Stimulated activated CD8-positive, alpha-beta memory T cell treated with anti-CD3 and anti-CD28 coated beads, Interleukin-4, amount 100 ng/mL, for 4 hours (primary cell): ENCODE measurements at places on chromosomes 6 and 20.

GRCh38 chr20:45405571-45406259 lies 2.4 kb upstream of the DBNDD2 start:
- DNase-seq = no peak

- no peak for DNase-seq
These were observed 1784.9 kb upstream of the DEFB115 start for GRCh38 chr20:29472606-29473005.

DNA sequence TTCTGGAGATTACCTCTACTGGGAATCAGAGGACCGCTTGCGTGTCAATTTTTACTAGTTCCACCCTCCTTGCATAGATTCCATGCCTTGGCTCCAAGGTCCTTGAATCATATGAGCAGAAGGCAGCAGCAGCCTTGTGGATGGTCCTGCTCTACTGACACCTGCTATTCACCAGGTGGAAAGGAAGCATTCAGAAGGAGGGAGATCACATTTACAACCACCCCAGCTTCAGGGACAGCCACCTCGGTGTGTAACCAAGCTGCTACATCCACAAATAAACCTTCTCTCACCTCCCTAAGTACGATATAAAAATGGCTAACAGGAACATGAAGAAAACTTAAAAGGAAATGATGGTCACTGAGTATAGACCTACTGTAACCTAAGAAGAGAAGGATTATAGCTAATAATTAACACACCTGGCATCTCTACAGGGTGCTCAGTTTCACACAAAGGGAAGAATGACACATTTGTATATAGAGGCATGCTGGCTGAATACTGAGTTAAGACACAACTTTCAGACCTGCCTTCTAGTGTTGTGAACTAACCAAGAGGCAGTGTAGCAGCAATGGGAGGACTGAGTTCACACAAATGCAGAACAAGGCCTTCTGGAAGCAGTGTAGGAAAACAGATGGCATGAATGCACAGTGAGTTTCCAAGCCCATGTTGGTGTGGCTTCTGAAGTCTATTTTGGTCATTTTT lies 46.3 kb upstream of the SRPK1 start:
- DNase-seq = no peak

GRCh38 chr6:76942203-76942966 lies 520.9 kb downstream of the HTR1B start:
- no peak for DNase-seq

- no peak for DNase-seq
These were observed 44.3 kb downstream of the OSTM1 start for GRCh38 chr6:108030211-108030610.

DNA sequence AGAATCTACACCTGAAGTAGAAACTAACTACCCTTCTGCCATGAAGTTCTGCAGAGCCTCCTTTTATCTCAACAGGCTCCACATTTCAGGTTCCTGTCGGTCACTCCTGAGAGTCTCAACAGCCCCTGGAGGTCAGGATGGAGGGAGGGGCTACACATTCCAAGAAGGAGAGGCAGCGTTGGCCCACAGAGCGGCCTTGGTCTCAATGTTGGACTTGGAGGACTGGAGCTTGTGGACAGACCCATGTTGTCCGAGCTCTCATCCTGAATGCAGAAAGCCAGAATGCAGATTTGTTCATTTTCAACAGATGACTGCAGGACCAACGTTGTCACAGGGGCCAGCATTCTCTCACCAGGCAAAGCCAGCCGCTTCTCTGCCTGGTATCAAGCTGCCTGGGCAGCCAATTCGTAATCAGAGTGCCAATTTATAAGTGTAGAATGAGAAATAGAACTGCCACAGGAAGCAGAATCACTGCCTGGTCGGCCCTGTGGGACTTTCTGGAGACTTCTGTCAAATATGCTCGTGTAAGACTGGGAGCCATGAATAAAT lies 212.5 kb upstream of the SNX9 start:
- DNase-seq = no peak

DNA sequence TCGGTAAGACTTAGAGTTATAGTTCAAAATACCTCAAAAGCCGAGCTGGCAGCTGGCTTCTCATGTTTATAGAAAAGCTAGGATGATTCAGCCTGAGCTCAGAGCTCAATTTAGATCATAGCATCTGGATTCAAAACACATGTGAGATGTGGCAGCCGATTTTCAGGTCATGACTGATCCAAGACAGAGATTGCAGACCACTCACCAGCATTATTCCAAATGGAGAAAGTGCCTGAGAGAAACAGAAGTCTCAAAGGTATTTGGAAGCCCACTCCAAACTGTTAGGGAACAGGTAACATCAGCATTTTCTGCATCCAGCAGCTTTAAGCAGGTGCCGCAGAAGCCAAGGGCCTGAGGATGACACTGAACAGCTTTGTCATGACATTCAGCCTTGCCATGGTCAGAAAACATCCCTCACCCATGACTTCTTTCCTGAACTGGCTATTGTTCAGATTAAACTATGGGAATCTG lies 102.2 kb downstream of the BACH2 start:
- no peak for DNase-seq

DNA sequence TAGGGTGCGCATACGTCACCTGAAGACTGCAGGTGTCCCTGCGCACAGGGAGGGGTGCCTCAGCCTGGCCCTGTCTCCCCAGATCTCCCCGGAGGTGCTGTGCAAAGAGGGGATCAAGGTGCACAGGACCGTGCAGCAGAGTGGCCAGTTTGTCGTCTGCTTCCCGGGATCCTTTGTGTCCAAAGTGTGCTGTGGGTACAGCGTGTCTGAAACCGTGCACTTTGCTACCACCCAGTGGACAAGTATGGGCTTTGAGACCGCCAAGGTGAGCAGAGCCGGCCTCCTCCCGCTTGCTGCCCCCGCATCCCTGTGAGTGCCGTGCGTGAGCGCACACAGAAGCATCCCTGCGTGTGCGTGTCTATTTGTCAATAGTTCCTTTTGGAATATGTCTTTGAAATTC lies 150.7 kb downstream of the DTNBP1 start:
- no peak for DNase-seq
